ENCODE measurements at places on chromosomes 3 and 15.

DNA sequence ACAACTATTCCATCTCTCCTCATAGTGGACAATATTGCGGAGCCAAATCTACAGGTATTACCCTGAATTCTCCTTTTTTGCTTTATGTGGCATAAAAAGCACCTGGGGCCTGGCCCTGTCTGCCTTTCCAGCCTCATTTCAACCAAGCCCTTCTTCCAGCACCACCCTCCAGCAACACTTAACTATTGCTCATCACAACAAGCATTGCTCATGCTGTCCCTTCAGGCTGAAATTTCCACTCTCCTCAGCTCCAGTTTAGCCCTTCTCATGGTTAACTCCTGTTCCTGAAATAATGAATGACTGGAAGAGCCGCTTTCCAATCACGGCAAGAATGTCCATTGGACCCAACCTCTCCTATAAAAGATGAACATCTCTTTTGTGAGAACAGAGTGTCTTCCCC is 107.4 kb downstream of the P2RY1 start:
- DNase-seq = peak; percentile 50

GRCh38 chr3:153305189-153305588 is 143.2 kb downstream of the RAP2B start:
- no peak for DNase-seq

DNA sequence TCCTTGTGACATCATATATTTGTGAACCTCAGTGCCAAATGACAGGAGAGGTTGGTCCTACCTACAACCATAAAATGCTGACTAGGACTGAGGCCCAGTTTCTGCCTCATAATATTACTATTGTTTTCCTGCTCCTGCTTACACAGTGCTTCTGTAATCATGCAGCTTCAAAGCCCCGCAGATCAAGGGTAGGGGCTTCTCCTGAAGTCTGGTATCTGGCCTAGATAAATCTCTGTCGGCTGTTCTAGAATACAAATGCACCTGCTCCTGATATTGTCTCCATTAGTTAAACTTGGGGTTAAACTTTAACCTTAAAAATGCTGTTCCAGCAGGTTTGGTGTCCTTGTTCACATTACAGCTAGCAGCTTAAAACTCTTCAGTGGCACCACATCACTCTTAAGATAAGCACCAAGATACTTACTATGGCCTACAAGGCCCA is 552.4 kb downstream of the TUSC7 start:
- no peak for DNase-seq

- DNase-seq = peak; percentile 92
Observed at GRCh38 chr3:184058029-184058428, 5.2 kb downstream of the HTR3C start.

- DNase-seq = peak; percentile 4
Observed at GRCh38 chr3:102447272-102447671, 12.5 kb downstream of the ZPLD1 start.

DNA sequence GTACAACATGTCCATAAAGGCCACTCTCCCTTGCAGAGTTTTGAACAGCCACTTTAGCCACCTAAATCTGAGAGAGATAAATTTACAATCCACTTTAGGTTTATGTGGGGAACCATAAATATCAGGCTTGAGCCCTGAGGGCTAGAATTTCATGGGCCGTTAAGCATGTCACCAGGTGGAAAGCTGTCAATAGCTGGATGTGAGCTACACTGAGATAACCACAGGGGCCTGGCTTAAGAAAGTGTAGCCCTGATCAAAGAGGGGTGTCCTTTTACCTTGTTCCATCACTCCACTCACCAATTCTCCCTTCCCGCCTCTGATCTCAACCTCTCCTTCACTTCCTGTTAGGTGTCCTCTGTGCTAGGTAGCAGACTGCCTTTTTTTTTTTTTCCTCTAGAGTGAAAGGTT is 172.8 kb upstream of the ICE2 start:
- DNase-seq = no peak

GRCh38 chr3:30933478-30934207 is 39.2 kb upstream of the GADL1 start:
- no peak for DNase-seq

GRCh38 chr15:100728371-100729201 is 126.2 kb downstream of the ASB7 start:
- DNase-seq = no peak

DNA sequence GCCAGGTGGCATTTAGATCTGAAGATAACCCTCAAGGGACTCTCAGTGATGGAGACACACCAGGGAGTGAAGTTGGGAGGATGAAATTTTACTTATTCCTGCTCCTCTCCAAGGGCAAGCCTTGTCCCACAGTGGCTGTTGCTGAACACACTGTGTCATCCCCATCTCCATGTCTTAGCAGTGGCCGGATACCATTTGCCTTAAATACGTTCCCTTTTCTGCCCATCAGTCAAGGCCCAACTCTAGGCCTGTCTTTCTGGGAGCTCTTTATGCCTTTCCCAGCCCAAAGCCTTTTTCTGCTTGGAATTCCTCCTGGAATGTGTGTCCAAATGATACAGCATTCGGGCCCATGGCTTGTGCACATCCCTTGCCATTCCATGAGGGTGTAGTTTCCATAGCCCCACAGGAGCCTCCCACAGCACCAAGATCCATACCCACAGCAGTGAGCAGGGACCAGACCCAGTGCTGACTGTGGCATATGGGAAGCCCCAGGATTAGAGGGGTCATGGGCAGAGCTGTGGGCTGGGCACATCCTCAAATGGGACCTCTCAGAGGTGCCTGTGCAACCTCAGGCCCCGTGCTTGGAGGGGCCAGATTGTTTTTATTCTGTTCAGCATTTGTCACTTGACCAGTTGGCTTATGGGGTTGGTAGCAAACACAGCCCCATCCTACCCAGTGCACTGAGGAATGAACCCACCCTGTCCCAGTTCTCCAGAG is 63.7 kb upstream of the PRR23C start:
- DNase-seq = no peak

DNA sequence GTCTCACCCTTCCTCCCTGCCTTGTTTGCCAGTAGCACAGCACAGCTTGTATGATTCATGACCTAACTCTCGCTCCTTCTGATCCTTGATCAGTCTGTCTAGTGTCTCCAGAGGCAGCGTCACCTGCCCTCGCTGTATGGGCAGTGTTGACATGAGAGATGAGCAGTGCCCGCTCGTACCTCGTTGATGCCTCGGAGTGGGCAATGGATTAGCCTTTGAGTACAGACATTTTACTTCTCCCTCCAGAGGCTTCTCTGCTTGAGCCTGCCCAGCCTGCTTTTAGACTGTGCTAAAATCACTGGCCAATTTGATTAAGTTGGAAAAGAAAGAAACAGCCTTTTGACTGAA is 569.0 kb downstream of the NTRK3 start:
- DNase-seq = no peak

DNA sequence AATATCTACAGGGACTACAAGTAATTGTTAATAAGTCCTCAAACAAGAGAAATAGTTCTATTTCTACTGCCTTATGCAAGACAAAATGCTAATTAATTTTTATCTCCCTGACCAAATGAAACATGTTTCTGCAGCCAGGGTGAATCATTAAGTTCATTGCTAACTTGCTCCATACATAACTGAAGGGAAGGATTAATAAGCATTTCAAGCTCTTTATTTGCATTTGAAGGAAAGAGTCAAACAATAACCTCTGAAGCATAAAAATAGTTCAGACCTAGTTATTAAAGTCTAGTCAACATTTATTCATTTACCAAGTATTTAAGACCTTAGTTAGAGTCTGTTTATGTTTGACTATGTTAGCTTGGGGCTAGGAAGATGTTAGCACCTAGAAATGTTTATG is 120.0 kb downstream of the ATP1B3 start:
- peak; percentile 22 for DNase-seq

DNA sequence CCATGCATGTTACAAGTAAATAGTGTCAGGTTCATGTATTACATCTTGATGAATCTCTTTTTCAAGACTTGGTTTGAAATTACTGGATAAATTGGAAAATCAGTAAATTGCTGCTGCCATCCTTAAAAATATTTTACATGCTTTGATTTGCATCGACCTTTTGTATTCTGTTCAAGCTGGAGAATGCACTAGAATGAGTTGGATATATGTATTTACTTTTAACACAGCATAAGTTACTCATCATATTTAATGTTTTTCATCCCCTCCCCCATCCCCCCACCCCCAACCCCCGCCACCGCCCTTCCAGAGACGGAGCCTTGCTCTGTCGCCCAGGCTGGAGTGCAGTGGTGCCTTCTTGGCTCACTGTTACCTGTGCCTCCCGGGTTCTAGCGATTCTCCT is 16.8 kb downstream of the UBE2E1 start:
- no peak for DNase-seq

GRCh38 chr3:14768881-14769280 is 49.9 kb upstream of the FGD5 start:
- DNase-seq = no peak

GRCh38 chr15:71743861-71744382 is 66.4 kb upstream of the NR2E3 start:
- DNase-seq = peak; percentile 70

DNA sequence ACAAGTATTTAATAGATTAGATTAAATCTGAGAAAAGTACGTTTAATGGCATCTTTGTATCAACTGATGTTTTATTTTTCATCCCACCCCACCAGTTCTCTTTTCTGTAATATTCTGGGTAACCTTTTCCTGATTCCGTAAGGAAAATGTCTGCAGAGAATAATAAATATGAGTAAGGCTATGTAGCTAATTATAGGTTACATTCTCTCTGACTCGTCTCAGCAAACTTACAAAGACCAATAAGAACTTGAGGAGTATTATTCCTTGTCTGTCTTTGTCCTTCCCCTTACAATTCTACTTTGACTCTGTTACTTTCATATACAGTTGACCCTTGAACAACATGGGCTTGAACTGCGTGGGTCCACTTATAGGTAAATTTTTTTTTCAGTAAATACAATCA is 12.1 kb downstream of the SNAP23 start:
- peak; percentile 28 for DNase-seq

- DNase-seq = no peak
Observed at GRCh38 chr3:24591191-24591590, 96.5 kb upstream of the THRB start.

DNA sequence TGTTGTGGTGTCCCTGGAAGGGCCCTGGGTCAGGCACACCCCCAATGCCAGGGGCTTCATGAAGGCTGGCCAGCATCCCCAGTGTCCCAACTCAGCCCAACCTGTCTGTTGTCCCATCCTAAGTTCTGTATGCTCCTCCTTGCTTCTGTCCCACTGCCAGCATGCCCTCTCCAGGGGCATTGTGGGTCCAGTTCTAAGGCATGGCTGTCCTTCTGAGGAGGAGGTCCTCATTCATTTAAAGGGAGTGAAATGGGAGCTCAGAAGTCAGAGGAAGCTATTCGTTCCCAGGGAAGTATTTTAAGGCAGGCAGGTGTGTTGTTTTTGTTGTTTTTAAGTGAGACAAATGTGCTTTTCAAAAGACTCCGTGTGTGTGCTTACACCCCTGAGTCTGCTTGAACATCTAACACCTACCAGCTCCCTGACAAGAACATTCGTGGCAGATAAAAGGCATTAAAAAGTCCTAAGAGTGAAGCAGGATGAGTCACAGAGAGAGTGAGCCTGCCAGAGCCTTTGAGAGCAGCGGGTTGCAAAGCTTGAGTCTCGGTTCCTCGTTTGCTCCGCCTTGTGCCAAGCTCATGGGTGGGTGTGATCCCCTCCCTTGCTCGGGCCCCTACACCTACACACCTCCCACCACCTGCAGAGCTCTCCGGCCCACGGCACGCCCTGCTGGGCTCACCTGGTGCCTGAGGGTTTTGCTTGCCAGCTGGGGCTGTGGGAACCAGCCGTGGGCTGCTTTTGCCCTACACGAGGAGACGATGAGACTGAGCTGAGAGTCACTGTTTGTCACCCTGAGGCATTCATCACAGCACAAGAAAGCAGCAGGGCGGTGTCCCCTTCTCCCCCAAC is 183.4 kb upstream of the TOPAZ1 start:
- DNase-seq = peak; percentile 87

GRCh38 chr3:24405057-24405456 is 89.6 kb downstream of the THRB start:
- DNase-seq = no peak

- DNase-seq = peak; percentile 5
Observed at GRCh38 chr15:92709110-92709790, 53.7 kb upstream of the FAM174B start.

DNA sequence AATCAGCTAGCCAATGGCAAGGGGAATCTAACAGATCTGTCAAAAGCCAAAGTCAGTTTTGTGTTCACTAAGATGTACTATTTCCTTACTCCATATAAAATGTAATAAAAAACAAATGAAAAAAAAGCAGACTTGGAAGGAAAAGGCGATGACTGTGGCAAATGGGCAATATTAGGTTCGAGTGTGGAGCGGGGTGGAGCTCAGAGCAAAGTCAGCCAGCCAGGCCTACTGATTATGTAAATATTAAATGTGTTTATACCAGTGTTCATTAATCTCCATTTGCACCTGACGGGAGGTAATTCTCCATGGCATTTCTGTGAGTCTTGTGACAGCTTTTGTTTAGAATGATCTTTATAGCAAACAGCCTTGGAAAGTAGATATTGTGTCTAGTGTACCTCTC is 96.2 kb upstream of the KCNMB2 start:
- no peak for DNase-seq

DNA sequence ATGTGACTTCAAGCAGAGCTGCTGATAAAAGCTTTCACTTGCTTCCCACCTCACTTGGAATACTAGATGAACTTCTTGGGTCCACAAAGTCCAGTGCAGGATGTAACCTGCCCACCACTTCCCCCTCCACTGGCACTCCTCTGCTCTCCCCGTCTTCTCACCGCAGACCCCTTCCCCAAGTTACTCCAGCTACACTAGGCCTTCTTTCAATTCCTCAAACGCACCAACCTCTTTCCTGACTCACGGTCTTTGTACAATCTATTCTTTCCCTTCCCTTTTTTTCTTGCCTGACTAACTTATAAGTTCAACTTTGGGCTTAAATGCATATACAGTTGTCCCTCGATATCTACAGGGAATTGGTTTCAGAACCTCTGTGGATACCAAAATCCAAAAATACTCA is 5.2 kb upstream of the ATP13A3 start:
- no peak for DNase-seq

DNA sequence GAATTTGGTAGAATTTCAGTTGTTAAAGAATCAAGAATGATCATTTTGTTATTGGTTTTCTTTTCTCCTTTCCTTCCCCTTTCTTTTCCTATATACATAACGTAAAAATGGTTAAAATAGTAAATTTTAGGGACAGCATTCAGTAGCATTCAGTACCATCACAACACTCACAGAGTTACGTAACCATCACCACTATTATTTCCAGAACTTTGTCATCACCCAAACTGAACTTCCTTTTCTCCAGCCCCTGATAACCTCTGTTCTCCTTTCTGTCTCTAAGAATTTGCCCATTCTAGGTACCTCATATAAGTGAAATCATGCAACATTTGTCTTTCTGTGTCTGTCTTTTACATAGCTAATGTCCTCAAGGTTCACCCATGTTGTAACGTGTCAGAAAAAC is 165.3 kb downstream of the AKAP13 start:
- DNase-seq = no peak

DNA sequence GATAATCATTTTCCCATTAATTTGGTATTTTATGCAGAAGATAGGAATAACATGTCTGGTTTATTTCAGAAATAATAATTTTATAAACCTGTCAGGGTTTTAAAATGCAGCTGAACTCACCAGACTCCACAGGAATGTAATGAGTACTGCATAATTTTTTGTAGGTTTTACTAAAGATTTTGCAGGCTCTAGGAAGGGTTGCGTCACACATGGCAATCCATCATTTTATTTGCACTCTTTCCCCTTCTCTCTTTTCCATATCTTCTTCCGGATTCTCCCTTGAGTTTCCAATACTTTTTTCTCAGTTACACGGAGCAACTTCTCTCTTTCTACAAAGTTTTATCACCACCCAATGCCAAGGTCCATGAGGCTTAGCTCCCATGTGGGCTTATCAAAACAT is 234.7 kb downstream of the NFKBIZ start:
- peak; percentile 58 for DNase-seq

- DNase-seq = no peak
Observed at GRCh38 chr15:34665498-34666116, 82.2 kb upstream of the GOLGA8B start.
